ENCODE measurements at places on chromosomes 3 and 15. TPM values are rescaled to one million over a fixed set of nuclear protein-coding genes. Genes with fewer than 3 reads are reported as not detected.

DNA sequence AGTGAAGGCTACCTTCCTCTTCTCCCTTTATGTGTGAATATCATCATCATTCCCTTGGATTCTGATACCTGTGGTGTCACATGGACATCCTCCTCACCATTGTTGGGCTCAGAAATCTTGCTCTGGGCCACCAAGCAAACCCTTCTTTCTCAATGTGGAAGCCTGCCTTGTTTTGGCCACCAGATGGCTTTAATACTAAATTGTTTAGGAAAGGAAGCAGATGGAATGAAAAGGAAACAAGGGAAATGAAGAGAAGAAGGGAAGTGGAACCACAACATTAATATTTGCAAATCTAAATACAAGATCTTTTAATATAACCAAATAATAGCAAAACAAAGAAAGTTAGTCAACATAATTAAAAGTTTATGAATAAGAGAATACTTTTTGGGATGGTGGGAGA, 14.0 kb downstream of the FAM227B start:
- no peak for DNase-seq

DNASE1L3 gene
- total RNA-seq: not detected

DAZL gene
- total RNA-seq: 3.4 TPM

- no peak for DNase-seq
Measured at GRCh38 chr15:63877713-63878271, 44.0 kb upstream of the HERC1 start.

DNA sequence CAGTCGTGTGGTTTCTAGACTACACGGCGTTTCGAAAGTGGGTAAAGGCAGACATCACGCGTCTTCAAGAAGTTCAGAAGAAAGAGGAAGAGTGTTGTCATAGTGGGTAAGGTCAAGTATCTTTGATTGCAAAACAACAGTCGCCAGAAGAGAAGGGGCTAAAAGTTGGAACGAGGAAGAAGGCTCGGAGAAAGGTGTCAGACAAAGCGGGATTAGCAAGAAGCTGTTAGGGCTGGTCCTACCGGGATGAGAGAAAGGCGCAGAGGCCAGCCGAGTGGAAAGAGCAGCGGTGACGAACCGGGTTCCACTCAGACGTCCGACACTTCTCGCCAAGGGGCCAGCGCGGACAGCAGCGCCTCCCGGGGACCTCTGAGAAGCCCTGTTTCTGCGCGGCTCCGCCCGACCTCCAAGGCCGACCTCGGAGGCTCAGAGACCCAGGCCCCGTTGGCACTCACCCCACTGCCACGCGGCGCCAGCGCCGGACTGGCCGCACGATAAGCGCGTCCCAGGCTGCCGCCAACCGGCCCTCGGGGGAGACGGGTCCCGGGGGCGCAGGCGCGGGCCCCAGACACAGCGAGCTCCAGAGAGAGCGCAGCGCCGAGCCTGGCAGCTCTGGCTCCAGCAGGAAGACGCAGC, 436 bp downstream of the ADPGK start:
- DNase-seq: no peak

DNA sequence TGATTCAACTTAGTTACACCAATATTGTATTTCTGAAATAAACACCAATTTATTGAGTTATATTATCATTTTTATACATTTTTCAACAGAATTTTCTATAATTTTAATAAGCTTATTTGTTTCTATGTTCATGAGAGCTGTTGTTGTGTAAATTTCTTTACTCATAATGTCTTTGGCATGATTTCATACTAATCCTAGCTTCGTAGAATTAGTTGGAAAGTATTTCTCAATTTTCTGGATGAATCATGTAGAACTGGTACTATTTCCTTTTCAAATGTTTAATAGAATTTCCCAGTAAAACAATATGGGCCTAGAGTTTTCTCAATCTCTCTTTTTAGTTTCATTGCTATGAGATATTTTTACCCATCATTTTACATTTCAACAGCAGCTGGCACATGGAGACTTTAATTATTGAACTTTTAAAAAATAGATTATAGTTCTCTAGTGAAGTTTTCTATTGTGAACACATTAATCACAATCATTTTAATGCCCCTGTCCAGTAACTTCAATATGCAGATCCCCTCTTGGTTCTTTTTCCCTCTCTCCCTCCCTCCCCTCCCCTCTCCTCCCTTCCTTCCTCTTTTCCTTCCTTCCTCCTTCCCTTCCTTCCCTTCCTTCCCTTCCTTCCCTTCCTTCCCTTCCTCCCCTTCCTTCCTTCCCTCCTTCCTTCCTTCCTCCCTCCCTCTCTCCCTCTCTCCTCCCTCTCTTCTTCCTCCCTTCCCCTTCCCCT, 1357.1 kb downstream of the ZPLD1 start:
- DNase-seq: no peak

DNA sequence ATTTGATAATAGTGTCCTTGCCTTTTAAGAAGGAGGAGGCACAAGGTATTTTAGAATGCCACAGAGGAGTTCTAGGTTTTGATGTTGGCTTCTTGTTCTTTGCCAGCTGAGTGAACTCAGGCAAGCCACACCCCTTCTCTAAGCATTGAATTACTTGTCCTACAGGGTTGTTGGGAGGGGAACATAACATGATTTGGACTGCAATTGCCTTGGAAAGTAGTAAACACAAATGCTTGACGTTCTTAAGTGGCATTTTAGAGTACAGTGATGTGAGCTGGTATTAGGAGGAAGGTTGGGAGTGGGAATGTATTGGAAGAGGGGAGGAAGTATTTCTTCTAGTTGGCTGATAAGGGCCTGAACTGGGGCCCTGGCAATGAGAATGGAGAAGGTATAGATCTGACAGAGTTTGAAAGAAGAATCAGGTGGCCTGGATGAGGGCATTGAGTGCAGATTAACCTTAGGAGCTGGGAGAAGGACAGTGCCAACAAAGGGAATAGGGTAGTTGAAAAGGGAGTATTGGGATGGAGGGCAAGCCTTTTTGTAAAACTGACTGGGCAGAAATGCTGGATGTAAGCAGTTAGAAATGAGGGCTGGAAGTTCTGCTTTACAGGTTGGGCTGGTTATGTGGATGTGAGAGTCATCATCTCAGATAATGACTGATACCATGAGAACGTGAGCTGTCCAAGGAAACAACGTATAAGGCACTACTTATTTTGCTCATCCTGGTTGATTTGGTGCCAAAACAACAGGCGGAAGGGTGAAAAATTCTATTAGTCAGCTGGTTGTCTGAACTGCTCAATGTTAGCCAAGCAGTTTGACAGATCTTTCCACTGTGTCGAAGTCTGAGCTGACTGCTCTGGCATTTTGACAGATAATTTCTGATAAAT, 16.7 kb downstream of the KAT2B start:
- no peak for DNase-seq

DNA sequence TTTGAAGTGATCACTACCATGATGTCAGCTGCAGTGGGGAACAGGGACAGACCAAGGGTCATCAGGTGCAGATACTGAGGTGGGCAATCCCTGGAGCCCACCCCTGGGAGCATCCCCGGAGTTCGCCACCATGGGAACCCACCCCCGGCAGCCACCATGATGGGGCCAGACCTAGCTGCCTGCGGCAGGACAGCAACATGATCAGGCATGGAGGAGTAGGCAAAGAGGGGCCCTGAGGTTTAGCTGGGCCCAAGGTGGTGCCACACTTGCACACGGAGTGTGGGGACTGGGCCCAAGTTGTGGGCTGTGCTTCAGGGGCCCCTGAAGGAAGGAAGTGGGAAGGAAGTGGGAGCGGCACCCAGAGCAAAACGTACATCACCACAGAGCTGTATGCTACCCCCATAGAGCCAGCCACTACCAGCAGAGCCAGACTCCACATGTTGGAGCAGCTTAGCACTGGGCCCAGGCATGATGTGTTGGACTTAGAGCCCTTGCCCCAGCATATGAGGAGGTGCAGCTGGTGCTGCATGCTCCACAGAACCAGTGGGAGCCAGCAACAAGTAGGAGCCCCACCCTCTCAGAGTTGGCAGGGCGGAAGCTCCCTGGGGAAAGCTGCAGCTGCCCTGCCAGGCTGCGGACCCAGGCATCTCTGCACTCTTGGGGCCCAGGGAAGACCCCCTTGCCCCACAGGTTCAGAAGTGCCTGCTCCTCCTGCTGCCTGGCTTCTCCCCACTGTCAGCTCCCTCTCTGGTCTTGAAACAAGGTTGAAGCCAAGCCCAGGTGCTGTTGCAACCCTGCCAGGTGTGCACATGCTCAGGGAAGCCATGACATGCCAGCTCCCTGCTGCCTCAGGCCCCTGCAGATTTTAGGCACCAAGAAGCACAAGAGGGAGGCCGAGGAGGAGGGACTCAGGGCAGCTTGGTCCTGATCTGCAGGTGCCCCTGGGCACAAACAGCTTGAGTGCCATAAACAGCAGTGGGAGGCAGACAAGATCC, 515.3 kb downstream of the ZBBX start:
- no peak for DNase-seq

GRCh38 chr3:107956991-107957900, 133.6 kb downstream of the CD47 start:
- DNase-seq: no peak

- no peak for DNase-seq
Measured at GRCh38 chr3:193620650-193621049, 27.6 kb downstream of the OPA1 start.

GRCh38 chr3:129644836-129645235, 38.4 kb upstream of the PLXND1 start:
- DNase-seq: no peak

BCL2A1 gene
- total RNA-seq: not detected

- DNase-seq: no peak
Measured at GRCh38 chr15:80999623-81000036, 1.1 kb upstream of the TLNRD1 start.

DNA sequence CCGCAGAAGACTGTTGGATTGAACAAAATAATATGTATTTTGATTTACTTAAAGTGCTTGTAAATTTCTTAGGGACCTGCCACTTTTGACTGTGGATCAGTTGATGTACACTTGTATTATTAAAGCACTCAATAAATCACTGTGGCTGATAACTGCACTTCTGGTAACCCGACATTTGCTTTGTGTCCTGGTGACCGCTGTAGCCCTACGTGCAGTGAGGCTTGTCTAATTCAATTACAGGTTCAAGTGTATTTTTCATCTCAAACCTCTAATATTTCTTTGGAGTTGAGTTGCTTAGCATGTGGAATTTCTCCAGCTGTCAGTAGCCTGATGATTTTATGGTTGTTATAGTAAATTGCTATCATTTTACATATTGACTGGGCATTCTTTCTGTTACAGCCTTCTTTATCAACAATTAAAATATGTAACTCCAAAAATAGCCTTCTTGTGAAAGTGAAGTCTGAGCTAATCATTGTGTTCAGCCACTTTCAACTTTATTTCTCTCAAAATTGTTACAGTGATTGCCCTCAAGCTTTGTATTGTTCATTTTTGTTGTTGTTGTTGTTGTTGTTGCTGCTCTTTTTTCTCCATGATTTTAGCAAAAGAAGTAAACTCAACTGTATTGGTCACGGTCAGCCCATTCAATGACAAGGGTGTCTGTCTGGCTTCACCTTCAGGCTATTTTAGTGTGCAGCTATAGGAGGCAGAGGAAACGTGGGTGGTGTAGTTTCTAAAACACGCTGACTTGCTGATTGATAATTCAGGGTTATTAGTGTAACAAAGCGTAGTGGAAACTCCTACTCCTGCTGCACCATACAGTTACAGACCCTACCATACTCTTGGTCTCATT, 215.1 kb upstream of the UBE2E1 start:
- DNase-seq: no peak

DNA sequence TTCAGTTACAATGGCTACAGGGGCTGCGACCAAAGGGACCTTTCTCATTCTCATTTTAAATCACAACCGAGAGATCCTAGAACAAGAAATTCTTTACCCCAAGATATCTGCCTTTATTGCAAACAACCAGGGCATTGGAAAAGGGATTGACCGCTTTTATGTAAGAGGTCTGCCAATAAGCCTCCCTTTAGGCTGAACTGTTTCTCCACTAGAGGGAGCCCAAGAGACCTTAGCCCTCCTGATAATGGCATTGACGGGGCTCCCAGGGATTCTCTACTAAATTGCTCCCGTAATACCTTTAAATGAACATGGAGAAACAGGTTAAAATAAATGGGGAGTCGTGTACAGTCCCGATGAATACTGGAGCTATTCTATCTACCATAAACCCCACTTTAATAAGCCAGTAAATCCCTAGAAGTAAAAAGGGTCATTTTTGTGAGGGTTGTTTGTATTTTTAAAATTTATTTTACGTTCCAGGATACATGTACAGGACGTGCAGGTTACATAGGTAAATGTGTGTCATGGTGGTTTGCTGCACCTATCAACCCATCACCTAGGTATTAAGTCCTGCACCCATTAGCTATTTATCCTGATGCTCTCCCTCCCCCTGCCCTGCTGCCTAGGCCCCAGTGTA, 7.5 kb upstream of the IGSF10 start:
- DNase-seq: peak; percentile 36

DNA sequence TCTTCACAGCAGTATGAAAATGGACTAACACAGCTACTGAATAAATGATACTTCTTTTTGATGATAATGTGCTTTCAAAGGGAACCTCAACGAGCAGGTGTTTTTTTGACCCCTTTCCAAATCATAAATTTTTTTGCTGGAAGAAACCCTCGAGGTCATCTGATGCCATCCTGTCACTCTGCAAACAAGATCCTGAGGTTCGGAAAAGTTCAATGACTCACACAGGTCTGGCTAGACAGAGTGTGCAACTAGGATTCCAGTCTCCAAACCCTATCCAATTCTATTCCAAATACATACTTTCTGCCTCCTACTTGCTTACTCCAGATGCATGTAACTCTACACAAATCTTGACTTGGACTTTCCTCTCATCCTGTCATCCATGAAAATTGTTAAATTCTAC, 124.7 kb downstream of the NEDD4 start:
- DNase-seq: no peak

DNA sequence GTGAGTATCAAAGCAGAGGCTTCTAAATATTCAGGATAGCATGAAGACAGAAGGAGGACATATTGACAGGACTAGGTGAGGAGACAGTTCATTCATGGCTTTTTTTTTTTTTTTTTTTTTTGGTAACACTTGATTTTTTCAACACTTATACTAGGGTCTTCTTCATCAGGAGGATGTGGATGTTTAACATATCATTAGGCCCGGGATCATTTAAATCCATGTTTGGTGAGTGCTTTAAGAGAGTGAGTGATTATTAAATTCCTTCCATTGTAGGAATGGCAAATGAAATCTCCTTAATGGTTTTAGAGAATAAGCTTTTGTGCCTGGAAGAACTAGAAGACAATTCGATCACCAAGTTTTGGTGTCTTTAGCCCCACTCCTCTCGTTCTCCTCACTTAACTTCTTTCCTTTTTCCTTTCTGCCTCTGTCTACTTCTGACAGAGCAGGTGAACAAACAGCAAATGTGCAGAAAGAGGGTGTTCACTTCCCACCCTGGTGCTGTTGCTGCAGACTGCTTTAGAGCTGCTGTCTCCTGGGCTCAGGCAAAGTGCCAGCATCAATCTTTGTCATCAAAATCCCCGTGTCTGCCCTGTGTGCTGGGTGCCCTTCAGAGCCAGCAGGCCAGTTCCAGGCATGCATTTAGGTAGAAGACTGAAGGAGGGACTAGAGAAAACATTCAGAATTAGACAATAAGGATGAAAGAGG, 35.6 kb upstream of the RAB11A start:
- no peak for DNase-seq

- peak; percentile 19 for DNase-seq
Measured at GRCh38 chr3:24220859-24221657, 273.6 kb downstream of the THRB start.

GPR27 gene
- 13.8 TPM for total RNA-seq
